Renal cortex interstitium (tissue), 15 donors: ENCODE measurements at places on chromosomes 5 and 9.

DNA sequence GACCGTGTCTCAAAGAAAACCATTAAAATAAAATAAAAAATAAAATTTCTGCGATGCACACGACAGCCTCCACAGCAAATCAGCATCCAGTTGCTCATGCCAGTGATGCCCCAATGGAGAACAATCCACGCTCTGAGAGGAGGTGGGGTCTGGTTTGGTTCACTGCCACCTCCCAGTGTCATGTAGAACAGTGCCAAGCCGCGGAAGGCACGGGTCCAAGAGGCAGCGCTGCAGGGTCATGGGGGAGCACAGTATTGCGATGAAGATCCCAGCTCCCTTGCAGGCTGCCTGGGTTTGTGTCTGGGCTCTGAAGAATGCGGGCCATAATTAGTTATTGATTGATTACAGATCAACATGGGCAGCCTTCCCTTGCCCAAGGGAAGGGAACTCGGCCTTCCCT, 6.1 kb upstream of the CACFD1 start:
- no peak for DNase-seq

GRCh38 chr5:172870715-172871461, 36.8 kb downstream of the ERGIC1 start:
- DNase-seq = no peak

GRCh38 chr5:157476702-157477408, 16.8 kb downstream of the NIPAL4 start:
- peak; percentile 41 for DNase-seq

DNA sequence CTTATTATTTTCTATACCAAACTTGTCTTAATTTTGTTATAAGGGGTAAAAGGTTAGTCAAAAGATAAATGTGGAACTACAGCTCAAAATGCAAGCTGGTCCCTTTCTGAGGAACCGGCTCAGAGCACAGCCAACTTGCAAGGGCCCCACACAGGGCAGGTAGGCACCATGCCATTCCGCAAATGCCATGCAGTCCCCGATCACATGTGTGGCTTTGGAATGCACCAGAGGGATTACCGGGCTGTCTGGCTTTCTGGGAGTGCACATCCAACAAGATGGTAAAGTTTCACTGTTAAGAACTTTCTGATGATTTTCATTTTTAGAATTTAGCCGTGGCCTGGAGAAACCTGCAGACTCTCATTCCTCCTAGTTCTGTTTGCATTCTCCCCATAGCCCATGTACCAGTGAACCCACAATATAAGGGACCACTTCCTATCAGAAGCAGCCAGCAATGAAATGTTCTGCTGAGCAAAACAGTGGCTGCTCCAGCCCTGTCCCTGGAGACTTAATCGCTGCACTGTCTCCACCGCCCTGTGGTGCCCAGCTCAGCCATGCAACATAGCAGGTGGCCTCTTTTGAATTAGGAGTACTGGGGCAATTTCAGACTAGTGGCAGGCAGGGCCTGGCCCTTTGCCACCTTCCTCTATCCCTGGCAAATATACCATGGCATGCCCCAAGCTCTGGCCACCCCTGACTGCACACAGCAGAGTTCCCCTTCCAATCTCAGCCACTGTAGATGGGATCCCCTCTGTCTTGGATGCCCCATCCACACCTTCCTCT, 11.4 kb downstream of the SHB start:
- no peak for DNase-seq

DNA sequence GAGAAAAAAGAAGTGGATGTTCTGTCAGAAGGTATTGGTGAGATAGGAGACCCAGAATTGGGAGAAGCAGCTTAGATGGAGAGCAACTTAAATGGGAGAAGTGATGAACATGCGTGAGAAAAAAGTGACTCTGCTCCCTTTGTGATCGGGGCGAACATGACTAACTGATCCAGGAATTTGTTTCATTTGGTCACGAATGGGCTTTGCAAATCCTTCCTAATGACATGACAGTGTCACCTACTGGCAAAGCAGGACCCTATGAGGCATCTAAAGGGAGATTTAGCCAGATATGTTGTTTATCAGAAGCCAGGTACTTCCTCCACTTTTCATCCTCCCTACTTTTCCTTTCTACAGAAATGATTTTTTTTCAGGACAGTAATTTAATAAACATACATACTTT, 787.4 kb upstream of the RGMB start:
- no peak for DNase-seq

DNA sequence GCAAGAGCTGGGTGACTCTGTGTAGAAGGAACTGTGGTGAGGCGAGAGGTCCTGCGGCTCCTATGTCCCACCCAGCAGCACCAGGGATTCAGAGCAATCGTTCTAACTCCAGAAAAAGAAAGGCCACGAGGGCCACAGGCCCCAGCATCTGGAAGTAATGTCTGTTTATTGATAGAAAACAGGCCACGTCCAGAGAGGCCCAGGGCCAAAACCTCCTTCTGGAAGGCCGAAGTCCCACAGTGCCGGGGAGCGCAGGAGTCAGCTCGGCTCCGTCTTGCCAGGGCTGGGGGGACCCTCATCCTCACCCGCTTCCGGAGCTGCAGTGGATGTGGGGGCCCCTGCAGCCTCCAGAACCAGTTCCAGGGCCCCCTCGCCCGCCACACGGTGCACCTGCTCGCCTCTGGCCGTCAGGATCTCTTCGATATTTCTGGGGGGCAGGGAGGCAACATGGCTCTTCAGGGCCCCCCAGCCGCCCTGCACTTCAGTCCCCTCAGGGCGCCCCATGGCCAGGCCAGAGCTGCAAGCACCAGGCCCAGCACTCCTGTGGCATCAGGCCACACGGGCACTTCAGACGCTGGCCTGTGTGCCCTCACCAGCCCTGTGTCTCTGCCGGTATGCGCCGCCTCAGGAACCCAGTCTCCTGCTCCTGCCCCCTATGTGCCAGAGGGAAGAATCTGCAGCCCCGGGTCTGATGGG, 1.6 kb downstream of the DNLZ start:
- no peak for DNase-seq

- no peak for DNase-seq
Measured at GRCh38 chr5:115684513-115685037, 58.7 kb upstream of the TMED7 start.

DNA sequence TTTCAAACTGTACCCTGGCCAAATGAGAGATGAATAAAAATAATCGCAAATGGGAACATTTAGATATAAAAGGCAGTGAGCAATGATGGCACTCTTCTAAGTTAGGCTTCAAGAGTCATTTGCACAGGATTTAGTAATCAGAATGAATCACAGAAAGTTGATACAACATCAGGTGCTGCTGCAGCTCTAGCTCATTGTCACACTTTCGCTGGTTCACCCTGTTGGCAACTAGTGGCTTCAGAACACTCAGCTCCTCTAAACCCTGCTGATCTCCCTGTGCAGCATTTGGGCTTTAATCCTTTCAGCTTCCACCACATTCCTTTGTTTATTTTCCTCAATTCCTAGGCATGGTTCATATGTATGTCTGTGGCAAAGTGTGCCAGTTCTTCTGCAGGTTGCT, 2071.2 kb upstream of the CDH6 start:
- DNase-seq = no peak

DNA sequence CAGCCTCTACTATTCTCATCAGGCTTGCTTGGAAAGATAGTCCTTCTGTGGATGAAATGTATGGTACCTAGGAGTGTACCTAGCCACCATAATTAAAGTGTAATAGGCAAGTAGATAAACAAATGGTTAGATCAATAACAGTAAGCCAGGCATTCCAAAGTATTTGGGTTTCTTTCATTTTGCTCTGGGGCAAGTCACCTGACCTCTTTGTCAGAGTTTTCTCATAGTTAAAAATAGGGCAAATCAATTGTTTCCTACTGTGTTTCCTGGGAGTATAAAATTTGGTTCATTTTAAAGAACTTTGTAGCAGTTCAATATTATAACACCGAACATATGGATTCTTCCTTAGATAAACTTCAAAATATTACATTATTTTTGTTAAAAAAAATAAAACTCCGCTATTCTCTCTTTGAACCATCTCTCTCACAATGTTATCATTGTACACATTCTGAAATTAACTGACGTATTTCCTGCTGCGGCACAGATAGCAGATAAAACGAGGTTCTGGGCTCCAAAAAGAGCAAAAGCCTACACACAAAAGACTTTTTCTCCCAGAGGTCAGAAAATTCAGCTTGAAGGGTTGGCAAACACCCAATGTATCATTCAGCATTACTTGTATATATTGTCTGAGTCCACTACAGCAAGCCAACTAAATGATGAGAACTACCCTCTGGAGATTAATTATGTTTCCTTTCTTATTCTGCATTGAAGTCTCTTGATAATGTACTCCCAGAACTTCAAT, 267.9 kb downstream of the COX7C start:
- DNase-seq = no peak

- DNase-seq = no peak
Measured at GRCh38 chr5:17157916-17158529, 59.4 kb upstream of the BASP1 start.

DNA sequence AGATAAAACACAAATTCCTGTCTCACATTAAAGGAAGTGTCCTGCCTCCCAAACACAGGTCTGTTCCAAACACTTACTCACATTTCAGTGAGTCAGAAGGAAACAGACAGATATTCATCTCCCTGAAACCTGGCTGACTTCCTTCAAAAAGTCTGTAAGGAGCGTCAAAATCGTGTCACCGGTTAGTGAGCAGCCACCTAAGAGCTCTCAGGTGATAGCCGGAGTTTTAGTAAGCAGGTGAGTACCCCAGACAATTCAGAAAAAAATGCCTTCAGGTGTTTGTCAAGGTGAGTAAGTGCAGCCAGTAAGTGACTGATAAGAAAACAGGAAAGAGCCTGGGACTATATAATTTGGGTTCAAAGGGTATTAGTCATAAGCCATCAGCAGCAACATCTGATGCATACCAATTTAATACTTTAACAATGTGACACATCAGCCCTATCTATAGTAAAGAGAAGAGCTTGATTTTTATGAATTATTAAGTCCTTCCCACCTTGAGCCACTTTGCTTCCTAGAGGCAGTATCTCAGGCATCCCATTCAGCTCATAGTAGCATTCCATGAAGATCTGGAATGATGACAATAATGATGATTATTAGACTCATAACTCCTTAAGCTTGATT, 1.3 kb upstream of the ITGA2 start:
- no peak for DNase-seq

DNA sequence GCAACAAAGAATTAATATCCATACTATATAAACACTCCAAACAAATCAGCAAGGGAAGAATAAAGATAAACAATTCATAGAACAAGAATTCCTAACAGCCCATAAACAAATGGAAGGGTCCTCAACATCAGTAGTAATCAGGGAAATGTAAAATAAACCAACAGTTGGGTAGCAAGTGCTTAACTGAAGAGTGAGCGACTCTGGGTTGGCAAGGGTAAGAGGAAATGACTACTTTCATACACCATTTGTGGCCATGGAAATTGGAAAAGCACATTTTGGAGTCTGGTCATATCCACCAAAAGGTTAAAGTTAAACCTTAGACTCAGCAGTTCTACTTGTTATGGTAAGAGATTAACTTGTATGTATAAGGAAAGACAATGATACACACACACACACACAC, 17.4 kb upstream of the RORB start:
- DNase-seq = no peak

DNA sequence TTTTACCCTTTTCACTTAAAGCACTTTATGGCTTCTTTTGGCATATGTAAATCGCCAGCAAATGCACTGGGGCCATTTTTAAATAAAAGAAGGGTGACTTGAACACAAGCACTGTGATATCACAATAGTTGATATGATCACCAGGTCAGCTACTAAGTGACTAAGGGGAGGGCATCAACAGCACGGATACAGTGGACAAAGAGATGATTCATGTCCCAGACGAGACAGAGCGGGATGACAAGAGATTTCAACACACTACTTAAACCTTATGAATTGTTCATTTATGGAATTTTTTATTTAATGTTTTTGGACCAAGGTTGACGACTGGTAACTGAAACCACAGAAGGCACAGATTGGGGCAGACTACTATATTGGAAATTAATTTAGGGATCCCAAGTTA, 54.1 kb downstream of the RORB start:
- DNase-seq = no peak

DNA sequence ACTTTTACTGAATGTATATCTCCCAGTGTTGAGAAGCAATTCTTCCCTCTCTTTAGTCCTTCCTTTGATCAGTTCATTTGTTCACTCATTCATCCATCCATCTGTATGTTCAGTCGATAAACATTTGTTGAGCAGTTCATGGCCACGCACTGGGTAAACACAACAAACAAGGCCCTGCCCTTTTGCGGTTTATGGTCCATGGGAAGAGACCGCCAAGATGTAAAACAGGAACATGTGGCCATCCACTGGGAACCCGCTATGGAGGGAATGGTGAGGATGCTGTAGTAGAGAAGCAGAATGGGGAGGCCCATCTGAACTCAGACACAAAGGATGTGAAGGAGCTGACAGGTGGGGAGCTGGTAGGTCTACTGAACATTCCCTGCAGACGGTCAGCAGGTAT, 102.7 kb upstream of the SPRY4 start:
- no peak for DNase-seq

- no peak for DNase-seq
Measured at GRCh38 chr5:143013176-143013891, 243.2 kb downstream of the ARHGAP26 start.

DNA sequence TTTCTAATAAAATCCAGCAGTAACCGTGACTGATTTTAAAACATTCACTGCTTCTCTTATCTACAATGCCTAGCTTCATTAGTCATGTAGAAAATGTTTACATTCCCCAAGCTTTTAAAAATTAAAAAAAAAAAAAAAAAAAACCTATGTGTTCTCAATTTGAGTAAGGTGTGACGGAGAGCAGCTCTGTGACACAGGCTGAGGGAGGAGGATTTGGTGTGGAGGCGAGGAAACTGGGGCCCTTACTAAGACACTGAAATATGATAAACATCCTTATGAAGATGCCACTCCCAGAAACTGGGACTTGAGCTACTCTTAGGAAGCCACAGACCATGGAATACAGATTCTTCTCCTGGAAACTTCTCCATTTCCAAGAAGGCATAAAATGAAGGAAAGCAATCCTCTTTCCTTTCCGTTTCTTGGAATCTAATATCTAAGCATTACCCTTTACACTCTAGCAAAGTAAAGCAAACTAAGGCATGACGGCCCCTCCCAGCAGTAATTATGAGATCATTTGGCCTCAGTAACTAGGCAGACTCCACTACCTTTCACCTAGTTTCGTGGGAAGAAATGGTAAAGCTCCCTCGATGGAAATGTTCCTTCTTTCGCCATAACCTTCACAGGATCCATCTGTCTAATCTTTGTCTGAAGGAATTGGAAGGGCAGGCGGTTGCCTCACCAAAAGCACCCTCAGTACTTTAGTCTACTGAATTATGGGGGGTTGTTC, 23.5 kb downstream of the GRAMD2B start:
- DNase-seq = no peak
